ENCODE measurements at places on chromosomes 12 and 14. TPM values are rescaled to one million over a fixed set of nuclear protein-coding genes. Genes with fewer than 3 reads are reported as not detected.

DNA sequence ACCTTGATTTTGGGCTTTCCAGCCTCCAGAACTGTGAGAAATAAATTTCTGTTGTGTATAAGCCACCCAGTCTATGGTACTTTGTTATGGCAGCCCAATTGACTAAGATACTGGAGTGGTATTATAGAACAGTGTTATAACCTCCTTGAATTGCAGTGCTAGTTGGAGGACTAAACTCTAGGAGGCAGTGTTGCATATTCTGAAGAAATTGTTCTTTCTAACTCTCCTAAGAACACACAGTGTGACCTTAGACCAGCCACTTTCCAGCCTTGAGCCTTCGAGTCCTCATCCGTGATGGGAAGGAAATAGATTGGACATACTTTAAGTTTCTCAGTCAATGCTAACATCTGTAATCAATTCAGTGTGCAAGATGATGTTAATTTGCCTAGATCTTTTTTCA lies 22.4 kb upstream of the LRRC10 start:
- DNase-seq = no peak

- DNase-seq = no peak
These were observed 821.0 kb downstream of the TMEM121 start for GRCh38 chr14:106347291-106347778.

GRCh38 chr14:76696361-76696760 lies 64.9 kb upstream of the VASH1 start:
- DNase-seq = no peak

GRCh38 chr12:132622437-132623071 lies 4.0 kb downstream of the P2RX2 start:
- DNase-seq = no peak

DNA sequence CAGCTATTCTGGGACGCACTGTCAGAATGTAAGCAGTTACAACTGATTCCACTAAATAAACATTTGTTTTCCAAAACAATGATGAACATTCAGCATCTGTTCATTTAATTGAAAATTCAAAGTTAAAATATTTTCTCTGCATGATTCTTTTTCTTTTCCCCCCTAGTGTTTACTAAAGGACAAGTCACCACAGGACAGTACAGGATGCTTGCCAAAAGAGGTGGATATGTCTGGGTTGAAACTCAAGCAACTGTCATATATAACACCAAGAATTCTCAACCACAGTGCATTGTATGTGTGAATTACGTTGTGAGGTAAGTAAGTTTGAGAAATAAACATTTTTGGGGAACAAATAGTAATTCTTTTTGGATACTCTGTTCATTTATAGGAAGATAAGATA lies 28.2 kb upstream of the SNAPC1 start:
- no peak for DNase-seq

The SIX1 gene
- 4.3 TPM for total RNA-seq

The TAS2R20 gene
- 3.0 TPM for total RNA-seq

The CAPRIN2 gene
- 21.2 TPM for total RNA-seq

DNA sequence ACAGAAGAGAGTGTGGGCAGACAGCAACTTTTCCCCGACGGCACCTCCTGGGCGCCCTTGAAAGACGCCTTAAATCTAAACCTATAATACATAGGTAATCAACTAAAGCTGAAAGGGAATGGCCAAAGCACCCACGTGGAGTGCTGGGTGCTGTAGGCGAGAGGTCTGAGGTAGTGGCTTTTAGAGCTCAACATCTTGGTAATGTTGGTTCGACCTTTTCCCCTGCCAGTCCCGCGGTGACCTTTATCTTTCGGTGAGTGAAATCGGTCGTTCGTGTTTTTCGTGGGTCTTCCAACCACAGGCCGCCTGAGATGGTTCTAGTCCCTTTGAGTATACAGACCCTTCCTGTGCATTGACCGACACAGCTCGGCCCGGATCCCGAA lies 9.1 kb downstream of the OR6S1 start:
- DNase-seq = no peak

DNA sequence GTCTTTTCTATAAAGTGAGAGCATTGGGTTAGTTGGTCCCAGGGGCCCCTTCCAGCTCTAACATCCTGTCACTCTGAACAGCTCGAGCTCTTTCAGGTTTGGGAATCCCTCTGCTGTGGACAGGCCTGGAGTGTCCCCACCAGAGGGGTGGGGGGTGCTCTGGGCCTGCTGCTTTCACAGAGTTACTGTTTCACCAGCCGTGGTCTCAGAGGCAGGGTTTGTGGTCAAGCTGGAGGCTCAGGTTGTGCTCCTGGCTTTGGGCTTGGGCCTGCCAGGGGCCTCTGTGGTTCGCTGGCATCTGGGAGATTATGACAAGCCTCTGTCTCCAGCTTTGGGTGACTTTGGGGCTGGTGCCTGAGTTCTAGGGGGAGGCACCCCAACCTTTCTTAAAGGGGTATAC lies 59.6 kb downstream of the FBXL14 start:
- DNase-seq = no peak

The TMCC3 gene
- 10.3 TPM for total RNA-seq

GRCh38 chr12:18754124-18754707 lies 16.3 kb downstream of the CAPZA3 start:
- no peak for DNase-seq

The TOMM20L gene
- not detected for total RNA-seq

DNA sequence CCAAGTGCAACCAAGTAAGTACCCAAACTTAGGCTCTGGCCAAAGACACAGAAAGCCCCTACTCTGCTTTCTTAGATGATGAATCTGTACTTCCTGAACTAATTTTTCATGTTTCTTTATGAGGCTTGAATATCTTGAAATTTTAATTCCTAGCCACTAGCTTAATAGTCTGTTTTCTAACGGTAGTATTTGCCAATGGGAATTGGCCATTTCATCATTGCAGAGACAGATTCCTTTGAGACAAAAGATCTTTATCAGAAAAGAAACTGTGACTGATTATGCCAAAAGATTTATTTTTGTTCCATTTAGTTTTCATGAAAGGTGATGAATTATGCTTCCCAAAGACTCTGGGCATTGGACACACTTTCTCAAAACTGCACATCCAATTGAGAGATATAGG lies 48.7 kb downstream of the DAD1 start:
- DNase-seq = no peak

The ETFRF1 gene
- 26.5 TPM for total RNA-seq

- no peak for DNase-seq
These were observed 94.3 kb downstream of the LRRC74A start for GRCh38 chr14:76920331-76921087.

GRCh38 chr14:78612666-78613065 lies 442.5 kb downstream of the NRXN3 start:
- no peak for DNase-seq

The IRF2BPL gene
- total RNA-seq = 43.3 TPM

- DNase-seq = no peak
These were observed 53.3 kb upstream of the GTF2A1 start for GRCh38 chr14:81273961-81274575.

Data from posterior vena cava (tissue), 2 donors.